ENCODE measurements at places on chromosomes 5 and 9.
A peak's percentile ranks its signal among the peaks of the same experiment; 100 is the strongest.

GRCh38 chr5:131997727-131998117, 13.7 kb downstream of the ACSL6 start:
- DNase-seq: no peak

- no peak for DNase-seq
Measured at GRCh38 chr5:161548487-161549094, 2.1 kb upstream of the GABRB2 start.

- DNase-seq: no peak
Measured at GRCh38 chr5:121993191-121993590, 31.4 kb downstream of the SRFBP1 start.

DNA sequence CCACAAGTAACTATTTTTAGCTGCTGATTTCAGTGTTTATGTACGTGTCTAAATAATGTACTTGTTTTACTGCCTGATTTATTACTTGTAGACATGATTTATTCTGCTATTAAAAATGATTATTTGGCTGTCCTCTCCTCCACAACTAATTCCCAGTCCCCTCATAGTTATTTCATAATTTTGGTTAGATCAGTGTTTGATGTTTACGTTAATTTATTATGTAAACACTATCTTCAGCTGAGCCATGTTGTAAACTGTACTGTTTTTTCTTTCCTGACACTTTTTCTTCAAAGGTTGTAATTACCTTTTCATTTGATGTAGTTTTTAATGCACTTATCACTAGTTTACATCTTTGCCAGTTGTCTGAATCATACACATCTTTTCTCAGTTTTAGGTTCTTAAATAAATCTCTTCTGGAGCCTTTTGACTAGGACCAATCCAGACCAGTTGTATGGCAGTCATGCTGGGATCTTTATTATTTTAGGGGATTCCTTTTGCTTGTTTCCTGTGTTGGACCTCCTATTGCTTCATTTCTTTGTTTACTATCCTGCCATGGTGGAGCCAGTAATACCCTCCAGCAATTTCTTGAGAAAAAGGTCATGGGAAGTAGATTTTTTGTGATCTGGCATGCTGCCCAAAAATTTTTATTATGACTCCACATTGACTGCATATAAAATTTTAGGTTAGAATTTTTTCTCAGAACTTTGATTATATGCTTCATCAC, 16.1 kb downstream of the AP3S1 start:
- DNase-seq: no peak

DNA sequence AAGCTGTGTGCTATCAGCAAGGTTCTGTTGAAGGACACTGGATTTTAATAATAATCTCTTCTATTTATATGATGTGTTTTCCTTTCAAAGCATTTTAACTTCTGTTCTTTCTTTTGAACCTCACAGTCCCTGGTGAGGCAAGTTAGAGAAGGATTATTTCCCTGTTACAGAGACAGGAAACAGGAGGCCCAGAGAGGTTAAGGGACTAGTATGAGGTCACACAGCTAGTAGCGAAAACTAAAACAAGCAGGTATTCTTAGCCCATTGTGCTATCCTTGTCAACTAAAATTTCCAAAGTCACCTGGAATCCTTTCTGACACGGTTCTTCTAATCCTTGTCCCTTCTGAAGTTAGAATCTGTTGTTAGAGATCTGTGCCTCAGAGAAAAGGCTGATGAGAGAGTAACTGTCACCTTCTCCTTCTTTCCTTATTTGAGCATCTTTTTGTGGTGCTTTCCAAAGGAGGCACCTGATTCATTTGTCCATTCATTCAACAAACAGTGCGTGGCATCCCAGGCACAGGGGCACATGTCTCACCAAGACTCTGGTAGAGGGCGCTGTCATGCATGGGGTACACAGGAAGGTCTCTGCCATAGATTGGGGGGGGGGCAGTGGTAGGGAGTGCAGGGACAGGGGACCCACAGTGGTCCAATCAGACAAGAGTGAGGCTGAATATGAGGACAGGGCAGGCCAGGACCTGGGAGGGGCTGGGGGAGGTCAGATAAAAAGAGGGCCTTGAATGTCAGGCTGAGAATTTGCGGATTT, 61.5 kb downstream of the CRB2 start:
- DNase-seq: peak; percentile 9

GRCh38 chr5:6525910-6526309, 77.3 kb downstream of the UBE2QL1 start:
- no peak for DNase-seq

All from lower leg skin (tissue), 4 donors.